NCI-H460 (cell line): ENCODE measurements at places on chromosomes 3 and 15.

- no peak for DNase-seq
These were observed 12.7 kb upstream of the SCN10A start for GRCh38 chr3:38828681-38829080.

- DNase-seq: no peak
These were observed 891.4 kb downstream of the NTRK3 start for GRCh38 chr15:87365186-87365585.

- no peak for DNase-seq
These were observed 19.0 kb downstream of the ANP32A start for GRCh38 chr15:68801572-68802148.

- no peak for DNase-seq
These were observed 92.0 kb upstream of the SLC6A11 start for GRCh38 chr3:10723991-10724390.
